ENCODE measurements at places on chromosomes 3 and 15.

GRCh38 chr3:46566040-46566641 is at the start of gene LRRC2:
Gene LRRC2 (minus strand): TSS chr3:46566302. CDS start chr3:46551591, 14,711 bp downstream.
- no peak for DNase-seq

DNA sequence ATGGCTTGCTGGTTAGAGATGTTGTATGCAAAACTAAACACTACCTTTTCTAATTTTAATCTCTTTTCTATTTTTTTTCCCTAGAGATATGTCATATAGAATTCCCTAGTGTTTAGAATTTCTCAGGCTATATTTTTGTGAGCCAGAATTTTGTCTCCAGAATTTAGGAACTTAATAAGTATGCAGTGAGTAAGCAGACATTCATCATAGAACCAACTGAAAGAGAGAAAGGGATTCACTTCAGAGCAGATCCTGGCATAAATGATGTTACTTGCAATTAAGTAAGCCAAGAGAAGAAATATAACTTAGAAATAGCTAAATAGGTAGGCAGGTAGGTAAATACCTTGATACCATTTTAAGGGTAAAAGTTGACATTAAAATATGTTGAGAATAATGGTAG is 288.9 kb downstream of the ZNF385D start:
- DNase-seq: no peak

DNA sequence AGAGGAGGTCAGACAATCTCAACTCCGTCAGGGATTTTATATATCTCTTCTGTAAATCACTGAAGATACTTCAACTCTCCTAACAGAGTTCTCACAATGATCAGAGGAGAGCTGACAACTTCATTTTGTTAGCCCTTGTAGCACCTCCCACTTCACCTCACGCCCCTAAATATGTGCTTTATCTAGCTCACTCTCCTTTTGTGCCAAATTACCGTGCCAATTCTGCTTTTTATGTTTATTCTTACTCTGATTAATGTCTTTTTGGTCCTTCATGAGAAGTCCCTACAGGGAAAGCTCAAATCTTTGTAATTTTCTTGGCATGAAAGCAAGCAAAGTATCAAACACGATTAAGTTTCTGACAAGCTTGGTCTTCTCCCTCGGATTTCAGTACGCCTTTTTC is 636.1 kb upstream of the NAALADL2 start:
- no peak for DNase-seq

- DNase-seq: no peak
These were observed 51.3 kb downstream of the ETV5 start for GRCh38 chr3:186057594-186057993.

GRCh38 chr3:44510000-44510368 is 32.5 kb upstream of the ZNF445 start:
- DNase-seq: no peak

- no peak for DNase-seq
These were observed 397.0 kb upstream of the WNT5A start for GRCh38 chr3:55884066-55884465.

GRCh38 chr3:23055733-23056376 is 147.3 kb upstream of the UBE2E2 start:
- DNase-seq: no peak

DNA sequence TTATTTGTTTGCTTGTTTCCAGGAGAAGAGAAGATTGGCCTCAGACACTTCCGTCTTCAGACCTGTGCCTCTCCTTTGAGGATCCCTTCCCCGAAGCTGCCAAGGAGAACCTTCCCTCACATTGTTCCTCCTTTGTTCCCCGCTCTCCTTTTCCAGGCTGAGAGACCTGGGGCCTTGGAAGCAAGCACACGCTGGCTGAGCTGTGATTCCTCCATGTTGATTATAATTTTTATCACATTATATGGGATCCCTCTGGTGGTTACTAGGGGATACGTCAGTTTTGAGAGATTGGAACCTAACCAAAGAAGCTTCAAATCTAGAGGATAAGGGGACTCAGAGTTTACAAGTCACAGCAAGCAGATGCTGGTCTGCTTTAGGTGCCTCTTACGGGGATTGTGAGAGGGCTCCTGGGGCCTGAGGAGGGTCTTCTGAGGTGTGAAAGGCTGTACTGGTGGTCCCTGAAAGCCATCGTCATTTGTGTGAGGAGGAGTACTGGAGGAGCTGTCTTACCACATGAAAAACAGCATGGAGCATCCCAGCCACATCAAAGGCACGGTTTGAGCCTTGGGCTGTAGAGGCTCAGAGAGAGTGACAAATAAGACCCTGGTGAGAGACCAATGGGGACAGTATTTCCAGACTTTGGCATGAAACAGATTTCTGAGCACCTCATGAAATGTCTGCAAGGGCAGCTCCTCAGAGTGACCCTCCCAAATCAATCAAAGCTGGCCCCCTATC is 760.1 kb upstream of the CFAP20DC start:
- DNase-seq: no peak

GRCh38 chr3:33900809-33901505 is 102.5 kb downstream of the PDCD6IP start:
- no peak for DNase-seq

- no peak for DNase-seq
These were observed 25.9 kb downstream of the ACP3 start for GRCh38 chr3:132343018-132343612.

- DNase-seq: no peak
These were observed 845 bp downstream of the CNTN3 start for GRCh38 chr3:74613521-74614106.

- no peak for DNase-seq
These were observed 11.0 kb downstream of the TRPM7 start for GRCh38 chr15:50675535-50676144.

DNA sequence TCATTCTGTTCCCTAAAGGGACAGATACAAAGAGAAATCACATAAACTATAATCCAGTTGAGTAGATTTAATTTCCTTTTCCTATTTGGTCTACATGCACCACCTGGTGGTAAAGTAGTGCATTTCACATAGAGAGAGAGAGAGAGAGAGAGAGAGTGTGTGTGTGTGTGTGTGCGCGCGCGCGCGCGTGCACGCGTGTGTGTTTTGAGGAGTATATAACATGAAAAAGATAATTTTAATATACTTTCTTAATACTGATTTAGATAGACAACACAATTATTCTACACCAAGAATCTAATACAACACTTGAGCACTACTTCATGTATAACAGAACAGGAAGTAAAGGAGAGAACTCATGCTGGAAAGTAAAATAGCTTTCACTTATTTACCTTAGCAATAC is 1.1 kb upstream of the FGF7 start:
- DNase-seq: no peak

- DNase-seq: no peak
These were observed 67.4 kb downstream of the CSNK1G1 start for GRCh38 chr15:64288577-64288976.

- DNase-seq: no peak
These were observed 20.4 kb downstream of the GOLM2 start for GRCh38 chr15:44308889-44309288.

DNA sequence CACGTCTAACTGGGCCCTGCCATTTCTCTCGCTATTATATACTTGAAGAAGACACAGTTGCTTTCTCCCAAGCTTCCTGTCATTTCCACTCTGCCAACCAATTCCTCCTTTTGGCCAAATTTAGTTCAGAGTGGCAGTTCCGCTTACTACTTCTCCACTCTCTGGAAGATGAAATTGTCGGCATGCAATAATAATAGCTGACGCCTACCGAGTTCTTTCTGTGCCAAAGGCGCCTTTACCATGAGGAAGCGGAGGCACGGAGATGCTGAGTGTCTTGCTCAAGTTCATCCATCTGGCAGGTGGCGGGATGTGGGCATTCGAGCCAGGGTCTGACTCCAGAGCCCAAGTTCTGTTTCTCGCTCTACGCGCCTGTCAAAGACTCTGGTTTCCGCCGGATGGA is 14.6 kb upstream of the NRROS start:
- no peak for DNase-seq

DNA sequence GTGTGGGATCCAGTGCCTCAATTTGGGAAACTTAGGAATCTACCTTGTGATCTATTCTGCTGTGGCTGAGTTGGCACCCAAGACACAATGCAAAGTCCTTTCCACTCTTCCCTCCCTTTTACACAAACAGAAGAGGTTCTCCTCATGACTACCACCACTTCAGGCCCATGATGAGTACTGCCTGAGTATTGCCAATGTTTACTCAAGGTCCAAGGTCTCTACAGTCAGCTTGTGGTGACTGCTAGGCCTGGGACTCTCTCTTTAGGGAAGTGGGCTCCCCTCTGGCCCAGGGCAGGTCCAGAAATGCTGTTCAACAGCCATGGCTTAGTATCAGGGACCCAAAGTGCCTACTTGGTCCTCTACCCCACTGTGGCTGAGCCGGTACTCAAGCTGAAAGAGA is 56.8 kb upstream of the PEX5L start:
- DNase-seq: no peak

GRCh38 chr15:99403597-99403996 is 152.3 kb downstream of the LRRC28 start:
- DNase-seq: no peak

- no peak for DNase-seq
These were observed 7.2 kb downstream of the APBA2 start for GRCh38 chr15:28892789-28893610.

DNA sequence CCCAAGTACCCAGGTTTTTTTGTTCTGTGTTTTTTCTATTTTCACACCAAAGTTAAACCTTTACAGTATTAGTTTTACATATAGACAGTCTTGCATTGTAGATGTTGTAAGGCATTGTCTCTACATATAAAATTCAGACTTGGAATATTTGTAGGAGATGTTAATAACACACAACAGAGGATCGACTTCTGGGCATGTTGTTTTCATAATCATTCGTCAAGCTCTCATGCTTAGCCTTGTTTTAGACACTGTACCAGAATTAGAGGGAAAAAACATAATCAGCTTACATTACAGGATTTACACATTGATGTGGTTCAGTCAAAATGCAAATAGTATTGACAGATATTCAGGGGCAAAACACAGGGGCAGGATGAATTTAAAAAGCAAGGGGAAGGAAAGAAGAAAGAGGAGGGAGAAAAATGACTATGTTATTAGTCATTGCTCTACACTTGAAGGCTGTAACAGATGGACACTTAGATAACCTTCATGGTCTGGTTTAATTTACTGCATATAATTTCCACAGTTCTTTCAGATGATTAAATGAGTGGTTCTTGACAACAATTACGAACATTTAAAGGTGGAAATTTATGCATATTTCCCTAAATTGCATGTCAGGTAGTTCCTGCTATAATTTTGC is 7.5 kb downstream of the CMSS1 start:
- no peak for DNase-seq

DNA sequence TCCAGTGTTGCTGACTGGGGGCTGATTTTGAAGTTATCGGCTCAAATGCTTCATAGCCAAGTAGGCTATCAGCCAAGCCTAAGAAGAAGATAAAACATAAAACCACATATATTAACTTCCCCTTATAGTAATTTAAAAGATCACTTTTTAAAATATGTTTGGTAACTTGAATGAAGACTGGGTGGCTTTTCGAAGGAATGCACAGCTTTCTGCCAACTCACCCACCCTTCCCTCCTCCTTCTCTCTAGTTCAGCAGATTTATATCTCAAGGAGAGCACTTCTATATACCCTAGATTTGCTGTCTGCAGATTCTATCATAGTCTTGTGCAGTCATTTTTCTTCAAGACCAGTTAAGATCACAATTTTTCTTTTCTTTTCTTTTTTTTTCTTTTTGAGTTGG is 189.4 kb upstream of the CHRM5 start:
- no peak for DNase-seq

DNA sequence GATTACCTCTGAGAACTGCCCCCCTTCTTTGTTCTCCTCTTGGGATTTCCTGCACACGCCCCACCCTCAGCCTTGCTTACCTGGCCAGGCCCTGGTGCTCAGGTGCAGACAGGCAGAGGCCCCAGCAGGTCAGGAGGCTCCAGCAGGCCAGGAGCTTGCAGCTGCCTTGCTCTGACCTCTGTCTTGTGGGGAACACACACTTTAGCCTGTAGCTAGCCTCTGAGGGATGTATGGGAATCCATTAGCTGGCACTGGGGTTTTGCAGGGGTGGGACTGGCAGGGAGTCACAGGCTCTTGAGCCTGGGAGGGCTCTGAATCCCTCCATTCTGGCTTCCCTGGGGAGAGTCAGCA is 2.7 kb downstream of the SMAD6 start:
- no peak for DNase-seq

- no peak for DNase-seq
These were observed 88.8 kb upstream of the TBL1XR1 start for GRCh38 chr3:177286034-177286433.

DNA sequence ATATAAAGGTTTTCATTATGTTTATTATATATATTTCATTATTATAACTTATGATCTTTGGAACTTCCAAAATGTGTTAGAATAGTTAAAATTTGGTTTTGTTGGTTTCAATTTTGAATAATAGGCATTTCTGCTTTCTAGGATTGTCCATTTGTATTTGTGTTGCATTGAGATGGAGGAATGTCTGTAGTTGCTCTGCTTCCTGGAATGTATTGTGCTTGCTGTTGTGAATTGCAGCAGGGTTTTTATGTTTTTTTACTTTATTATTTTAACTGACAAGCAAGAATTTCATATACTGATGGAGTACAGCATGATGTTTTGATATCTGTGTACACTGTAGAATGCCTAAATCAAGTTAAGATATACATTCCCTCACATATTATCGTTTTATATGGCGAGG is 247.4 kb downstream of the XXYLT1 start:
- DNase-seq: no peak

- DNase-seq: no peak
These were observed 79.4 kb downstream of the RETNLB start for GRCh38 chr3:108677811-108678210.

- DNase-seq: no peak
These were observed 132.2 kb downstream of the ATP10A start for GRCh38 chr15:25730918-25731317.

GRCh38 chr3:186107215-186108105 is 1.4 kb downstream of the ETV5 start:
- DNase-seq: no peak

GRCh38 chr3:32922078-32922477 is 29.4 kb upstream of the CCR4 start:
- no peak for DNase-seq

DNA sequence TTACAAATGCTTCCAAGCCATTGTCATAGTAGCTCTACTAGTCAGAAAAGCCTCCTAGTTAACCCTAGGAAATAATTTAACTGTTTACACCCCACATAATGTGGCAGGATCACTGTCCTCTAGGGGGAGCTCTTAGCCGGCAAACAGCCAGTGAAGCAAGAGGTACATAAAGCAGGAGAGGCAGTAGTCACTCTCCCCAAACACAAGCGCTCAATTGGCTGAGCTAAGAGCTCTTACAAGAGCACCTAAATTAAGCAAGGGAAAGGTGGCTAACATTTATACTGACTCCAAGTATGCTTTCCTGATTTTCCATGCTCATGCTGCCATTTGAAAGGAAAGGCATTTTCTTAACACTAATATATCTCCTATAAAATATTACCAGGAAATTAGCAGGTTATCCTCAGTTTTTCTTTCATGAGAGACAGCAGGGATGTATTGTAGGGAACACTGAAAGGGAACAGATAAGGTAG is 37.6 kb downstream of the NCEH1 start:
- DNase-seq: no peak

- DNase-seq: no peak
These were observed 16.9 kb downstream of the RFTN1 start for GRCh38 chr3:16496408-16497222.

- no peak for DNase-seq
These were observed 18.4 kb downstream of the FNDC3B start for GRCh38 chr3:172057624-172058327.

- DNase-seq: no peak
These were observed 479.0 kb downstream of the GABRG3 start for GRCh38 chr15:27449941-27450340.

- no peak for DNase-seq
These were observed 31.3 kb upstream of the ST3GAL6 start for GRCh38 chr3:98731720-98732285.

GRCh38 chr15:78680431-78681075 is 39.5 kb upstream of the CHRNB4 start:
- DNase-seq: no peak

Measured in cortex of kidney (tissue), 1 donor.